ENCODE measurements at places on chromosomes 6 and 20.

GRCh38 chr6:166540631-166541331, 45.7 kb downstream of the RAMACL start:
- no peak for DNase-seq

DNA sequence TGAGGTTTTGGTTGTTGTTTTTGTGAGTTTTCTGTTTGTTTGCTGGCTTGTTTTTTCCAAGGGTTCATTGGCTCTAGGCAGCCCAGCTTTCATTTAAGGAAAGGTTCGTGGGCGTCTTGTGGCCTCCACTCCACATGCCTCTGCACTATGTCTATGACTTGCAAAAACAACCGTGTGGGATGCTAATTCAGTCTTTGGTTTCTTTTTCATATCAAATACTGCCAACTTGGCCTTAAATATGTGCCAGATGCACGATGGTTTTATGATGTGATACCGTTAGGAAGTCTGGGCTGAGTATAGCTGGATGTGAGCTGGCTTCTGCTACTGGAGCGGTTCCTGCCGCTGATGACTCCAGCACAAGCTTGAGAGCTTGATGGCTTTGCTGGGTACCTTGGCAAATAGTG, 96.3 kb downstream of the BMP2 start:
- DNase-seq: peak; percentile 52

- no peak for DNase-seq
Observed at GRCh38 chr20:47773371-47773786, 11.9 kb downstream of the SULF2 start.

- no peak for DNase-seq
Observed at GRCh38 chr6:39733704-39734103, 8.5 kb upstream of the KIF6 start.

- peak; percentile 83 for DNase-seq
Observed at GRCh38 chr6:8983202-8983688, 547.9 kb upstream of the SLC35B3 start.

- DNase-seq: no peak
Observed at GRCh38 chr6:23174781-23175361, 605.5 kb downstream of the HDGFL1 start.

DNA sequence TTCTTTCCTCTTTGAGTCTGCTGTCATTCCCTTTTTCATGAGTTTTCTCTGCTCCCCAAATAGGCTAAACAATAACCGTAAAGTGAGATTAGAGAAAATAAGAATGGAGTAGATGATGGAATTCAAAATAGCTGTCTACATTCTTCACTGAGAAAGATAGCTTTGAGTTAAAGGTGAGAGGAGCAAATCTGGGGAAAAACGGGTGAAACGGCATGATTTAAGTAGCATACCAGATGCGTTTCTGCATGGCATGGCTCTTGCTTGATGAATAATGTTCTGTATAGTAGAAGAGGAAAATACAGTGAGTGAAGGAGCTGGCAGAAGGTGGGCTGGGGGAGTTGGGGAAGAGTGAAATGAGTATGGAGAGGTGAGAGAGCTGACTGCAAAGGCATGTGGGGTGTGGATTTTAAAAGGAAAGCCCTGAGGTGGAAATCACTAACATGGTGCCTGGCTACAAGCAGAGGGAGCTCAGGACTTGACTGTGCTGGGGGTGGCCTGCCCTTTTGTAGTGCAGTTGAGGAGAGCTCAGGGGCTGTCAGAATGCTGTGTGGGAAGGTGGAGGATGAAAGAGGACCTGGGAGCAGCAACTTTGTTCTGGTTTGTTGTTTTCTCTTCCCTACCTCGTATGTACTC, 8.8 kb downstream of the BICRAL start:
- DNase-seq: no peak

- no peak for DNase-seq
Observed at GRCh38 chr20:41861772-41862422, 243.7 kb upstream of the CHD6 start.

GRCh38 chr6:105988321-105988720, 97.8 kb upstream of the PRDM1 start:
- no peak for DNase-seq

GRCh38 chr6:154246723-154247118, 109.9 kb downstream of the IPCEF1 start:
- no peak for DNase-seq

DNA sequence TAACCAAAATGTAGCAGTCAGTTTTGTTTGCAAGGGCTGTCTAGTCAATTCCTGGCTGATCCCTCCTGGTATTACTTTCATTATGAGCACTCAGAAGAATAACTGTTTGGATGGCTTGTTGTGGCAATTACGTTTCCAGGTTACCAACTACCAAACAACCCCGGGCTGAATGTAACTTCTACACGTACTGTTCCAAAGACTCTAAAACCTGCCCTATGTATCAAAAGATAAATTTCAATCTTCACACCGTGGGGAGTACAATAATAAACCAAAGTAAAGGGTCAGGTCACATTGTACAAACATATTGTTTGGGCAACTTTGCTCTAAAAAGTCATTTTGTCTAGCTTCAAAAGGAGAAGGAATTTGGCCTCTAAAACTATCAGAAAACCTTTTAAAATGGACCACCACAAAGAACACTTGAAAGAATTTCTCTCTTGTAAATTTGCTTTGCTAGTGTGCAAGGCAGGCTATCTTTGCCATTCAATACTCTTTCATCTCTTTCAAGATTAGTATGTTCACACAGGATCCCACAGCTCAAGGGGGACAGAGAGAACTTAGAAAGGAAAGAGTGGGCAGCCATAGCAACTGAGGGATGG, 27.6 kb downstream of the DCDC2 start:
- DNase-seq: no peak

GRCh38 chr6:142474531-142475289, 172.9 kb downstream of the ADGRG6 start:
- DNase-seq: peak; percentile 32

Measured in femur (tissue), 1 donor.